ENCODE measurements at places on chromosomes 12 and 14.

GRCh38 chr12:124510301-124510970 is 57.0 kb downstream of the NCOR2 start:
- DNase-seq: no peak

DNA sequence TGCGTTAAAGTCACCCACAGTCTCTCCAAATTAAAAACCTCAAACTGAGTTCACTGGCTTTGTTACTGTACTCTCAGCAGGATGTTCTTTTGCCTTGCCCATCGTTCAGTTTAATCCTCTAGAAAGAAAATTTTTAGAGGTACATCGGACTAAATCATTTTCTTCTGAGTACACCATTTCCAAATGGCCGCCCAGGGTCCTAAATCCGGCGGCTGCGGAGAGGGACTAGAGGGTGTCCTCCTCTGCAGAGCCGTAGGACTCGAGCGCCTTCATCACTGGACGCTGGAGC is 1.4 kb downstream of the LIN7A start:
- no peak for DNase-seq

- no peak for DNase-seq
Measured at GRCh38 chr14:95770777-95771176, 56.9 kb upstream of the TCL1A start.

GRCh38 chr12:152440-152839 is 61.5 kb downstream of the SLC6A12 start:
- no peak for DNase-seq

DNA sequence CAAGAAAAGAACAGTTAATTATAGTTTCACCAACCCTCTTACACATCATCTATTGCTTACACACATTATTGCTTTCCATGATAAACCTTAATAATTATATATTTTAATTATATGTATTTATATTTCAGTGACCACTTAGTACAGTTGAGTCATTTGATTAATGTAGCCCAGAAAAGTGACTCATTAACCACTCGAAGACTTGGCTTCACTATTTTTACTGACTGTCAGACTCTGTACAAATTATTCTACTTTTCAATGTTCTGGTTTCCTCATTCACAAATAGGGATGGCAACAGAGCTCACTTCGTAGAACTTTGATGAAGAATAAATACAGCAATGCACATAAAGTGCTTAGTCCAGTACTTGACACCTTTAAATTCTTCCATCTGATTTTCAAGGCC is 98.3 kb downstream of the CFAP54 start:
- no peak for DNase-seq

DNA sequence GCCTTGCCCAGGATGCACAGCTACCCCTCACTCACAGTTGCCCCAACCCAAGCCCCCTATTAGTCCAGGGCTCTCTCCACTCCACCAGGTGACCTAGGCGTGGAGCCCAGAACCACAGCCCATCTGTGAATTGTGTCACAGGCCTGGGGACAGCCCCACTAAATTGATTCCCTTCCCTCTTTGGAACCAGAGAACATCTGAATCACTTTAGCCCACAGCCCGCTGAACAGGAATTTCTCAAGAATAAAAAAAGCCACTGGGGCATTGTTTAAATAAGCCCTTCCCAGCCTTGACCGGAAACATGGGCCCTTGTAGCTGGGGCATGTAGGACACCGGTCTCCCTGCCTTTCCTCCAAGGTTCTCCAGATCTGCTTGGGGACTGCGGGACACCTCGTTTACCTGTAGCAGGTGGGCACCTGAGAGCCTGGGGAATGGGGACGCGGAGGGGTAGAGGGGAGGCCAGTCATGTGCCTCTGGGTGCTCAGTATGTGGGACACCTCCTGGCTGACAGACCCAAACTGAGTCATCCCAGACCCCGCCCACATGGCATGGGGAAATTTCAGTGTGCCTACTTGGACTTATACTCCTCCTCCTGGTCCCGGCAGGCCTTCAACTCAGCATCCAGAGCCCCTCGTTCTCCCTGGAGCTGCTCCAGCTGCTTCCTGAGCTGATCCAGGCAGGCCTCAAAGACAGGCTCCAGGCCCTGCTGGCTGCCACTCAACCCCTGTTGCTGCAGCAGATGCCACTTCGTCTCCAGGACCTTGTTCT is 1.3 kb downstream of the KRT78 start:
- peak; percentile 19 for DNase-seq

- DNase-seq: peak; percentile 4
Measured at GRCh38 chr12:29024117-29024516, 125.0 kb upstream of the FAR2 start.

DNA sequence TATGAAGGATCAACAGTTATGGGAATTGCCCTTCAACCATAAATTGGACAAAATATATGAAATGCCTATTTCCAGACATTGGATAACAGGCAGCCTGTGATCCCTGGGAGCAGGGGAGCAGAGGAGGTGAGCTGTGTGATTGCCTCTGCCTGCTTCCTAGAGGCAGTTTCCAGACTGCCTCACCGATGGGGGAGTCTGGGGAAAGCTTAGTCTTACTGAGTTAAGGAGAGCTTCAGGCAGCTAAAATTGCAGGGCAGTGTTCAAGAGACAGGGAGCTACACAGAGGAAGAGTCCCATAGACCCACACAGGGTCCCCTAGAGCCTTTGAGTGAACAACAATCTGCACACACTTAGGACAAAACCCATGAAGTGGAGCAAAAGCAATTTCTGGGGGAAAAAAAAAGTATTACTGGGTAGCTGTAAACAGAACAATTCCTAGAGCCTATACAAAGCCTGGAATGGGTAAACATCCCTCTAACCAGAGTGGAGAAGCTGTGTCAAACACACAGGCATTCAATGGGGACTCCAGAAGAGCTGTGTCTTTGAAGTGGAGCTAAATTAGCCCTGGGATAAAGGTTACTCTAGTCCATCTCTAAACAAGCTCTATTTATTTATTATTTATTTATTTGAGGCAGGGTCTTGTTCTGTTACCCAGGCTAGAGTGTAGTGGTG is 48.3 kb upstream of the ACTN1 start:
- no peak for DNase-seq

DNA sequence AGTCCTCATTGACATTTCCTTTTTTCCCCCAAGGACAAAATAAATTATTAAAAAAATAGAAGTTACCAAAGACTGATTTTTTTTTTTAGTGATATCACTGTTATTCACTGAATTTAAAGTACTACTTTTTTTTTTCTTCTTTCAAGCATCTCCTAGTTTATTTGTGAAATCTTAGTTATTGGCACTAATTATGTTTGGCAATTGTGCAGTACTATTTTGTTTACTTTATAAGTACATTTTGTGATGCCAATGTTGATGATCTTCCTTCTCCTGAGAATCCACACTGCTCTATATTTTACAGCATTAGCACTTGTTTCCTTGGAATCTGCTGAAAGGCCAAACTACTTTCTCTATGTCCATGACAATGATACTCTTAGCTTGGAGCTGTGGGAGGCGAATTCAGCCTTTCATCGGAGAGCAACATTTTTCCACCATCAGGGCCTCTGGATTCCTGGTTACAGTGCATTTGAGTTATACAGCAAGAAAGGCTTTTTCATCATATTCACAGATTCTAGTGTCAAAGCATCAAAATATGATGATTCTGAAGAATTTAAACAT is 123.8 kb upstream of the PTPRQ start:
- no peak for DNase-seq

GRCh38 chr12:30437044-30437443 is 258.6 kb downstream of the IPO8 start:
- no peak for DNase-seq

DNA sequence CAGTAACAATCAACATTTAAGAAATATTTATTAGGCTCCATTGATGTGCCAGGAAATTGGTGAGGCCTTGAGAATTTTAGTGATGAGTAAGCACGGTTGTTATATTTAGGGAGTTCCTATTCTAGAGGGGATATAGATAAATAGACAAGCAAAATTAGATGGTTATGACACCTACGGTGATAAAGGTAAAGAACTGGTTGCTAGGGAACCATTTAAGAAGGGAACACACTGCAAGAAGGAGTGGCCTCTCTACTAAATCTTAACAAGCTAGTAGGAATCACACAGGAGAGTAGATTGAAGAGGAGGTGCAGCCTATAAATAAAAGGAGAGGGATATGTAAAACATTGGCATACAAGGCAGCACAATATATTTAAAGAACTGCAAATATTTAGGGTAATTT is 155.2 kb downstream of the LRIG3 start:
- no peak for DNase-seq

DNA sequence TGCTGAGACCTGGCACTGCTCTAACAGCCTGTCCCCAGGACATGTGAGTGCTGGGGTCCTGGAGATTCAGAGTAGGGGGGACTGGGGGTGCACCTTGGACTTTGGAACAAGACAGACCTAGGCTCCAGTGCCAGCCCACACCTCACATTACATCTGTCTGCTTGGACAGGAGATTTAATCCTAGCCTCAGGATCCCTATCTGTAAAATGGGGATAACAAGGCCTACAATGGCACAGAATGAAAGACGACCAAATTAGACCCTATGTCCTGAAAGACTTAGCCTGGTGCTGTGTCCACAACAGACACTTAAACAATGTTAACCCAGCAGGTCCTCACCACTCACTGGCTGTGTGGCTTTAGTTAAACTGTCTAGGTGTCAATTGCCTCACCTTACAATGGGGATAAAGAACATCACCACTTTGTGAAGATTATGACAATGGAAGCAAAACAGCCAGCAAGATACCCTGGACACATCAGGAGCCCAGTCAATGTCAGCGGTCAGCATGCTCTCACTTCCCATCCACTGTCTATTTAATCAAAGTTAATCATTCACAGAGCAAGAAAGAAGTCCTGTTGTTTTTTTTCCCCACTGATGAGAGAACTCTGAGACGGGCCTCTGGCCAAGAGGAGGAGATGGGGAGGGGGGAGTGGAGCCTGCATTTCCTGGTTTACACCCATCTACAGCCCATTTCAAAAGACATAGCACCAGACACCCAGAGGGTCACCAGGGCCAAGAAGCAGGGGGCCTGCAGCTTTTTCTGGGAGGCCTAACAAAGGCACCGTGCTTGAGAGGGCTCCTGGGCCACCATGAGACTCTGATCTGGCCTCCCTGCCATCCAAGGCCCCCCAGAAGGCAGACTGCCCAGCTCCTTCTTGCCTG is 40.6 kb downstream of the ACTN1 start:
- peak; percentile 98 for DNase-seq

- DNase-seq: no peak
Measured at GRCh38 chr12:57838594-57839302, 7.8 kb downstream of the CTDSP2 start.

DNA sequence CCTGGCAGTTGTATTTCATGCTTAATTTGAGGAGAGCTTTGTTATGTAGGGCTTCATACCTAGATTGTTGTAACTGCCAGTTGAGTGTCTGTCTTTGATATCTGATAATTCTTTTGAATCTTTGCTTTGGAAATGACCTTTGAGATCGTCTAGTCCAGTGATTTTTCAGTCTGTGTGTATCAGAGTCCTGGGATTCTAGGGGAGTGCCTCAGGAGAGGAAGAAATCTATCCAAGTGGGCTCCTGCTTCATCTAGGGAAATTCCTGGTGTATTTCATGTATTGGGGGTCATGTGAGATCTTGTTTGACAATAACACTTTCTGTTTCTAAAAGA is 98.6 kb downstream of the FIGNL2 start:
- no peak for DNase-seq

DNA sequence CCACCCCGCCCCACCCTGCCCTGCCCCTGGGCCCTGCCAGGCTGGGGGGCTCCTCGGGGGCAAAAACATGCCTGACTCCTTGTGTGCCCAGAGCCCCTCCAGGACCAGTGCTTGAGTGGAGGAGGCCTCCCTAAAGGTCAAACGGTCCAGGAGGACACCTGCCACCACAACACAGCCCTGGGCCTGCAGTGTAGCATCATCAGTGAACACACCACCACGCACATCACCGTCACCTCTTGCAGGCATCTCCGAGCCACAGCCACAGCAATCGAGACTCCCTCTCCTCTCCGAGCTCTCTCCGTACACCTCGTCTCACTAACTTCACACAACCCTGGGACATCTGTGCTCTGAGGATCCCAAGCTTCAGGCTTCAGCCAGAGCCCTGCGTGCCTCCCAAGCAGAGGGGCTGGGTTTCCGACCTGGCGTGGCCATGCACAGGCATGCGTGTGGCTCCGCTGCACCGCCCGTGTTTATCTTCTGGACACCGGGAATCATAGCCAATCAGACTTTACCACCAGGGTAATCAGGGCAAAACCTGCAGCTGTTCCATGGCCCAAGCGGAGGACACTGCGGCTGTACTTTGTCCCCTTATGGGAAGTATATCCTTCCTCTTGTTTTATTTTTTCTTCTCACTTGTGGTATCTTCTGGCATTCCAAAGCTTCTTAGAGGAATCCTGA is 6.2 kb upstream of the DIO3 start:
- no peak for DNase-seq

GRCh38 chr14:97710726-97711125 is 913.5 kb downstream of the VRK1 start:
- DNase-seq: no peak

DNA sequence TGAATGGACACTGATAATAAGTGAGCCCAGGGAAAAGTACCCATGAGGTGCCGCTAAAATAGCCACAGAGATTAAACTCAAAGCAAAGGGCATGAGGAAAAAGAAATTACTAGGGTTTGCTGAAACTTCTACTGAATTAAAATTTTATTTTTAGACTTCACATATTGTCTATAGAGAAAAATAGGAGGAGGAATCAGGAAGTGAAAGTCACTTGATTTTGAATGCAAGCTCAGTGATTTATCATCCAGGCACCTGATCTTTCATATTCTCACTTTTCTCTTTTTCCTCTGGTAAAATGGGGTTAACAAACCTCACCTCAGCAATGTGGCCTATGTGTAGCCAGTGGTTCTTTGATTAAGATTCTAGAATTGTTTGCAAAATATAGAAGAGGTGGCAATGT is 479.8 kb downstream of the BCL11B start:
- DNase-seq: no peak

DNA sequence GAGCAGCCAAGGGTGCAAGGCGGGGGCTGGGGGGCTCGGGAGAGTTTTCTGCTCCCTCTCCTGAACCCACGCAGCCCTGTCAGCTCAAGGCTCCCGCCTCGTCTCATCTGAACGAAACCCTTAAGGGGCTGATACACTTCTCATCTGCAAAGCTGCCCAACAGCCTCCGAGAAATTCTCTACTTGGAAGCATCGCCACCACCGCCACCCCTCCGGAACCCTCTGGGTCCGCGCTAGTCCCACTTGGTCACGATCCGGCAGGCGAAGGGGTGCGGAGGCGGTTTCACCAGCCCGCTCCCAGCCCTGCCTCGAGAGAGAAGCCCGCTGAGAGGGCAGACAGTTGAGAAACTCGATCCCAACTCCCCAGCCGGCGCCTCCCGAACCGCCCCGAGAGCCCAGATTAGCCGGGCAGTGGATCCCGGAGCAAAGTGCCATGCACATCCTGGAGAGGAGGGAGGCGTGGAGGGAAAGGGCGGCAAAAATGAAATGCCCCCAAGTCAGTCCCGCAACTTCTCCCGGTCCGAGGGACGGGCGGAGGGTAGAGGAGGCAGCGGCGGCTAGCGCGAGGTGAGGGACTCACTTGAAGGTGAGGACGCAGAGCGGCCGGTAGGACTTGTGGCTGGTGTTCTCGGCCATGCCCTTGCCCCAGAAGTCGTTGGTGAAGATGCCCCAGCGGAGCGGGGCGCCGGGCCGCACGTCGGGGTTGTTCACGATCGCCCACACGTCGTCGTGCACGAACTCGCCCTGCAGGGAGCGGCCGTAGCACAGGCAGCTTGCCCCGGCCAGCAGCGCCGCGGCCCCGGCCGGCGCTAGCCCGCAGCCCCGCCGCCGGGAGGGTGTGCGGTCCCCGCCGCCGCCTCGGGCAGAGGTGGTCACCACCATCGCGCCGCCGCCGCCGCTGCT is 620 bp downstream of the TMTC1 start:
- DNase-seq: no peak

- no peak for DNase-seq
Measured at GRCh38 chr12:42786400-42787148, 197.0 kb upstream of the PRICKLE1 start.

- no peak for DNase-seq
Measured at GRCh38 chr12:9971181-9971580, at the start of gene CLEC12A. Gene CLEC12A, plus strand, starts transcription at chr12:9971409. Its CDS starts 188 bp downstream, at chr12:9971597.

Data from kidney glomerular epithelial cell (primary cell).